ENCODE measurements at places on chromosomes 2 and 18. TPM values are rescaled to one million over a fixed set of nuclear protein-coding genes. Genes with fewer than 3 reads are reported as not detected.

The SCYGR4 gene
- total RNA-seq: not detected

The SP5 gene
- 0.26 TPM for total RNA-seq

The ALPI gene
- 0.71 TPM for total RNA-seq

The GFPT1 gene
- 195 TPM for total RNA-seq

The LHCGR gene
- total RNA-seq: 1.7 TPM

The EPHA4 gene
- 23.1 TPM for total RNA-seq

GRCh38 chr2:228507870-228508269 lies 326.4 kb upstream of the SPHKAP start:
- no peak for DNase-seq

- no peak for DNase-seq
These were observed 76.2 kb downstream of the TGFA start for GRCh38 chr2:70477441-70477844.
